ENCODE measurements at places on chromosomes 16 and 17.

DNA sequence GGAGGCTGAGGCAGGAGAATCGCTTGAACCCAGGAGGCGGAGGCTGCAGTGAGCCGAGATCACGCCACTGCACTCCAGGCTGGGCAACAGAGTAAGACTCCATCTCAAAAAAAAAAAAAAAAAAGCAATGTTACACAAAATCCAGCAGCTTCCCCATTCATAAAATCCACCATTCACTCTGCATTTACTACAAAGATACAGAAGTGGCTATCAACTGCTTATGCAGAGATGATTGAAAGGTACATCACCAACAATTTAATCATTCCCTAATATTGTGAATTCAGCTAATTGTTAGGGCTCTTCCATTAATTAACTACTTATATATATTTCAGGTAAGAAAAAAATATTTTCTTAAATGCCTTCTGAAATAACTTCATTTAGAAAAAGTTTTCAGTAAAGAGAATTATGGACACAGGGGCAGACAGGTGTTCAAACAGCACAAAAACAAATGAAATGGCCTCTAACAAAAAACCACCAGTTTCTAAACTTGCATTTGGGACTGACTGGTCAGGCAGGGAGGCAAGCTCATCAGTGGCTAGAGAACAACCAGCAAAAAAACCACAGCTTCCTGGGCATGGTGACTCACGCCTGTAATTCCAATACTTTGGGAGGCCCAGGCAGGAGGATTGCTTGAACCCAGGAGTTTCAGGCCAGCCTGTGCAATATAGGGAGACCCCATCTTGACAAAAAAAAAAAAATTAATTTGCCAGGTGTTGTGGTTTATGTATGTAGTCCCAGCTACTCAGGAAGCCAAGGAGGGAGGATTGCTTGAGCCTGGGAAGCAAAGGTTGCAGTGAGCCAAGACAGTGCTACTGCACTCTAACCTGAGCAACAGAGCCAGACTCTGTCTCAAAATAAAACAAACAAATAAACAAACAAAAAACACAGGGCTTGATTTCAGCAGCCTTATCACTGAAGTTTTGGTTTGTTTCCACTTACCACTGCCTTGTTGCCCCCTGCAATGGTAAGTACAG, 26.3 kb downstream of the ERN1 start:
- DNase-seq: no peak

DNA sequence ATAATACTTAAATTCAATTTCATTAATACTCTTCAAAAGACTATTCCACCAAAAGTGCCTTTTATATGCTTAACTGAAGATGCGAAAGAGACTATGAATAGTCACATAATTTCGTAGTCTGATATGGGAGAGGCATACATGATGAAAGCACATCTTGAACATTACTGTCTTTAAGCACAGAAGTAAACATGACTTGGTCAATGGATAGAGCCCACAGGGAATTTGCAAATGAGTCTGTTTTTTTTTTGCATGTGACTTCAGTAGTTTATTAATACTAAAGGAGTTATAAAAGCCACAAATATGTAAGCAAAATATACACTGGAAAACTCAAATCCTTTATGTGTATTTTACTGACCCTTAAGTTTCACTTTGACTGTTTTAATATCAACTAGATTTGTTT, 15.9 kb downstream of the ADPRM start:
- DNase-seq: no peak

- peak; percentile 38 for DNase-seq
These were observed 389 bp downstream of the DUS1L start for GRCh38 chr17:82065193-82065637.

GRCh38 chr17:63001689-63002394, 35.8 kb downstream of the TANC2 start:
- no peak for DNase-seq

DNA sequence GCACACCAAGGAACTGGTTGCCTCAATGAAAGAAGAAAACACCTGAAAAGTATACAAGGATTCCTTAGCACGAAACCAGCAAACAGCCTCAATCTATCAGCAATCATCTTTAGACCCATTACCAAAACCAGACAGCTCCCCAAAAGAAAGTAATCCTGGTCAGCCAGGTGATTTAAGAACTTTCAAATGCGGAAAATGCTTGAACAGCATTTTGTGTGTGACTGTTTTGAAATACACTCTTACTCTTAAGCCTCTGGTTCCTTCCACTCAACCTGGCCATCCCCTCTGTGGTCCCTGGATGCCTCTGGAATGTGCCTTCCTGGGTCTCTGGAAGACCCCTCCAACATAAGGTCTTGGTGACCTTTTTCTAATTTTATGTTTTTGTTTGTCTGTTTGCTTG, 70.5 kb upstream of the NOG start:
- DNase-seq: no peak

GRCh38 chr17:76987486-76988093, 119.4 kb downstream of the MGAT5B start:
- no peak for DNase-seq

DNA sequence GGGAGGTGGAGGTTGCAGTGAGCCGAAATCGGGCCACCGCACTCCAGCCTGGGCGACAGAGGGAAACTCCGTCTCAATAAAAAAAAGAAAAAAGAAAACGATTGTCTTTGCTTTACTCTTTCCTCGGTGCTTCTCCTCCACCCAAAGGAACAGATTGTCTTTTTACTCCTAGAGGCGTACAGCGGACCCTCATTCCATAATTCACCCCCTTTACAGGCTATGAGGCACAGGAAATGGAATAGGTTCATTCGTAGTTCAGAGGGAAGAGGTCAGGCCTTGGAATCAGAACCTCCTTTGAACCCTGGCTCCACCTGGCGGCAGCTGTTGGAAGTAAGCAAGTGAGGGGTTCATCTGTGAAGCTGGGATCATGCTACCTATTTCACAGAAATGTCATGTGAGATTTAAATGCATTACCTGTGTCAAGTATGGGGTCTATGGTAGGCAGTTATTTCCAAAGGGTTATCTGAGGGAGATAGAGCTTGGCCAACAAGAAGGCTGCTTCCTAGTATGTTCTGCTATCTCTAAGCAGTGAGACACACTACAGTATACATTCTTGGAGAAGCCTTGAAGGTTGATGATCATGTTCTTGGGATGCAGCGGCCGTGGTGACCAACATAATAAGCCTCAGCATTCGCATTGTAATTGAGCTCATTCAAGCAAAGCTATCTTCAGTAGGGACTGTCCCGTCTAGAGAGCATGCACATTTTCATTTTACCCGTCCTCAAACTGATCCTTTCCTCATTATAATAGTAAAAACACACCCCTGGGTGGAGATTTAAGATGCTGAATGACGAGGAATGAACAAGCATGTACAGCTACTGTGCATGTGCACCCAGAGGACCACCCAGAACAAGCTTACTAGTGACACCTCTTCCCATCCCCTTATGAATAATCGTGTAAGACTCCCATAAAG, 18.7 kb upstream of the ZNF689 start:
- DNase-seq: peak; percentile 94

All from stimulated activated CD4-positive, alpha-beta T cell treated with anti-CD3 and anti-CD28 coated beads, Interleukin-12 subunit alpha, Interleukin-12 subunit beta, amount 100 ng/mL, for 4 hours (primary cell).